ENCODE measurements at places on chromosomes 1 and 21.

DNA sequence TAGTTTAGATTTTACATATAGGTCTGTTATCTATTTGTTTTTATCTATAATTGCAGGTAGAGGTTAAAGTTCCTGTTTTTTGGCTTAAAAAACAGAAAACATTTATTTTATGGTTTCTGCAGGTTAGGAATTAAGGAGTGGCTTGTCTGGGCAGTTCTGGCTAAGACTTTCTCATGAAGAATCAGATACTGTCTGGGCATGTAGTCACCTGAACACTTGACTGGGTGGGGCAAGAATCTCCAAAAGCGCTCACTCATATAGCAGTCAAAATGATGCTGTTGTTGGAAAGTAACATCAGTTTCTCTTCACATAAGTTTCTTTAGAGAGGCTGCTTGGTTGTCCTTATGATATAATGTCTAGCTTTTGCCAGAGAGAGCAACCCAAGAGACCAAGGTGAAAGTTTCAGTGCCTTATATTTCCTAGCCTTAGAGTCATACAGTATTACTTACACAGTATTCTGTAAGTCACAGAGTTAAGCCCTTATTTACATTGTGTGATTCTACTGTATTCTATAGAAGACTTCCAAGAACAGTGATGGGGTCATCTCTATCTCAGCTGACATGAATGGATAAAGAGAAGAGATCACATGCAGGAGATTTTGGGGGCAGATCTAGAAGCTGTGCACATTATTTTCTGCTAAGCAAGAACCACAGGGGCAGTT lies 125.4 kb upstream of the GPR52 start:
- DNase-seq, result no peak

GRCh38 chr1:183139281-183139942 lies 46.7 kb upstream of the LAMC2 start:
- no peak for DNase-seq

DNA sequence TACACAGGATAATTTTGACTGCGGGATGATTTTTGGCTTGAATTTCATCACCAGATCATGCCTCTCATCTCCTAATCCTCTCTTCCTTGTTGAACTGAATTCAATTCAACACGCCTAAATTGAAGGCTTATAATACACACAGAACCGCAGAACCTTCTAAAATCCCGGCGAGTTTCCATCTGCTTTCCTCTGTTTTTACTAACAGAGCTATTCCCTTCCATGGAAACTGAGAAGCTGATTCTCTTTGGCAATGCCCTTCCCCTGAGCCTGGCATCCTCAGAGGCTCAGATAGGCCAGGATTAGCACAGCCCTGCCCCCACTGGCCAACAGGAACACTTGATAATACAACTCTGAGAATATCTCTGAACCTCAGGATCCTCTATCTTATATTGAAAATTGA lies 130.2 kb downstream of the CAPN8 start:
- no peak for DNase-seq

DNA sequence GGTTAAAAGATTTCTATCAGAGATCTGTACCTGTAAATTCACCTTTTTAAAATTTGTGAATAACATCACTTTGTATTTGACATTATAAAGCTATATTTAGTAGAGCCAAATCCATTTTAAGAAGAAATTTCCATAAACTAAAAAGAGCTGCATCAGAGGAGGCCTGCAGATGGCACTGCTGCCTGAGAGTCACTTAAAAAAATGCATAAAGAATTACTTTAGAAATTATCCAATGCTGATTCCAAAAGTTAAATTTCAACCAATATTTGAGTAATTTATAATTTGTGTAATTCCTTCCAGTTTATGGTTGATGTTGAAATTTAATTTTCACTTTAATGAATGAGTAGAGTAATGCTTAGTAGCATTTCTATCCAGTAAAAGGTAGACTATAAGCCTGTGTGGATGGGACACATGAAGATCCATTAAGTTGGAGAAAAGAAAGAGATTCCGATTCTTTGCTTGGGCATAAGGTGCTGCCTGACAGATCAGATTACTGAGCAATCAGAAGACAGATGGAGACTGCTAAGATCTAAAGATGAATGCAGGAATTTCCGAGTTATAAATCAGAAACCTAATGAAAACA lies 20.7 kb upstream of the RPE65 start:
- DNase-seq, result no peak

DNA sequence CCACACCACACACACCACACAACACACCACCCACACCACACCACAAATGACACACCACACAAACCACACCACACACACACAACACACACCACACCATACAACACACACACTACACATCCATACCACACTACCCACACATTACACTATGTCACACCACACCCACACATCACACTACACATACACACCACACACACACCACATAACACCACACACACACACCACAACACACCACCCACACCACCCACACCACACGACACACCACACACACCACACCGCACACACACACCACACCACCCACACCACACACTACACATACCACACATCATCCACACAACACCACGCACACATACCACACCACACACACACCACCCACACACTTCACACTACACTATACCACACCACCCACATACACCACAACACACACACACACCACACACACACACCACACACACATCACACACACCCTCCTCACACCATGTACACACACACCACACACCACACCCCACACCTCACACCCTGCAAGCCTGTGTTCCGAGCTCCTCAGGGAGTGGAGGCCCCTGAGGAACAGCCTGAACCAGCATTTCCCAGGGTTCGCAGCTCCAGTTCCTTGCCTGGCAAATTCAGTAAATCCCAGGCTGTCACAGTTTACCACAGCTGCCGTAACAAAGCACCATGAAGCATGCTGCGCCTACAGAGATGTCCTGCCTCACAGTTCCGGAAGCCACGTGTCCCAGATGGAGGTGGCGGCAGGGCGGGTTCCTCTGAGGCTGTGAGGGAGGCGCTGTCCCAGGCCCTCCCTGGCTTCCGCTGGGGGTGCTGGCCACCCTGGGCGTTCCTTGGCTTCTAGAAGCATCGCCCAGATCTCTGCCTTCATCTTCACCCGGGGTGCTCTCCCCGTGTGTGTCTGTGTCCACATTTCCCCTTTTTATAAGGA lies 69.8 kb upstream of the ATP5PO start:
- no peak for DNase-seq

- no peak for DNase-seq
Measured at GRCh38 chr1:224427346-224427745, 7.3 kb downstream of the WDR26 start.

GRCh38 chr1:212062832-212063438 lies 27.4 kb downstream of the DTL start:
- DNase-seq, result peak; percentile 24

- DNase-seq, result no peak
Measured at GRCh38 chr1:91124989-91125417, 103.2 kb upstream of the ZNF644 start.

DNA sequence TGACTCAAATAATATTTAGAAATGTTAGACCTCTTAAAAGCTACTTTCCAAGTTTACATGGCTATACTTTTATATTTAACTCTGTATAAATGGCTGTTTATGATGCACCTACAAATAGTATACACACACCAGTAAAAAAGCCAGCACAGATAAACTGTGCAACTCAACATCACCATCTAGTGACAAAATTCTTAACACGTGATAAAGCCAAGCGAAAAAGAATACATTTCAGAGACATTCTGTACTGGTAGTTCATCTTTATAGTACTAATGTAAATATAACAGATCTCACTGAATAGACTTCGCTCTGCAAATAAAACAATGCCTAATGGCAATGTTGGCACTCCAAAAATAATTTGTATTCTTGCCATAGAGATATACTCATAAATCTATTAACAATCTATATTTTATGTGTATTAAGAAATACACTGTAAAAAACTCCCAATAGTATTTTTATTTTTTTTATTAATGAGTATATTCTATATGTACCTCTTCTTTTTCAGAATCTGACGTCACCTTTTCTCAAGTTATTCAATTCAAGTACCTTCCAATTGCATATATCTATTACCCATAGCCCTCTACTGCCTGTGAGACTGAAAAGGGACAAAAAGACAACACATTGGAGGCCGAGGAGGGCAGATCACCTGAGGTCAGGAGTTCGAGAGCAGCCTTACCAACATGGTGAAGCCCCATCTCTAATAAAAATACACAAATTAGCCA lies 100.2 kb downstream of the DPYD start:
- no peak for DNase-seq

DNA sequence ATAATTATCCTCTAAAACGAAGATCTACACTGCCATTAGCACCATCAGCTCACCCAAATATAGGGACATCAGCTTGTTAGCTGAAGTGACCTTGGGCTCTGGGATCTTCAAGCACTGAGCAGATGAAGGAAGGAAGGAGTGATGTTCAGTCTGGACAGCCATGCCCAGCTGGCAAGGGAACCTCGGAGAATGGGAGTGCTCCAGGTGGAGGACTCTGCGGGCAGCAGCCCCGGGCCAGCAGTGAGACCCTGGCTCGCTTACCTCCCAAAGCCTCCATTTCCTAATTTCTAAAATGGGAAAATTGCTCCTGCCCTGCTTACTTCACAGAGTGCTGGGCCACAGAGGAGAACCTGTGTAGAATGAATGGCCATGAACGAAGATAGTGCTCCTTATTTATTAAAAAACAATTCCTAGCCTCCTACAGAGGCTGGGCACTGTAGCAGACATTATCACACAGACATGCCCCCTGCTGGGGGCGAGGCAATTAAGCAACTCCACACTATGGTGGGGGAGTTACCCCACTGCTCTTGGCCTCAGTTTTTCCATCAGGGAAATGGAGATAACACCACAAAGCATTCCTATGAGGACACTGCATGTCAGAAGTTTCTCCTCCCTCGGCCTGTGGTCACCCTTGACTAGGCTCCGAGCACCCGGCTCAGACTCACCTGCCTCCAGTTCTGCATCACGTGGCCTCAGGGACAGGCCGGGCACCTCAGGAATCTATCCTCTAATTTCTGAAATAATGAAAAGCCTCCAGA lies 117.6 kb downstream of the KCNN3 start:
- DNase-seq, result no peak

GRCh38 chr1:7930645-7931445 lies 9.8 kb downstream of the TNFRSF9 start:
- no peak for DNase-seq

DNA sequence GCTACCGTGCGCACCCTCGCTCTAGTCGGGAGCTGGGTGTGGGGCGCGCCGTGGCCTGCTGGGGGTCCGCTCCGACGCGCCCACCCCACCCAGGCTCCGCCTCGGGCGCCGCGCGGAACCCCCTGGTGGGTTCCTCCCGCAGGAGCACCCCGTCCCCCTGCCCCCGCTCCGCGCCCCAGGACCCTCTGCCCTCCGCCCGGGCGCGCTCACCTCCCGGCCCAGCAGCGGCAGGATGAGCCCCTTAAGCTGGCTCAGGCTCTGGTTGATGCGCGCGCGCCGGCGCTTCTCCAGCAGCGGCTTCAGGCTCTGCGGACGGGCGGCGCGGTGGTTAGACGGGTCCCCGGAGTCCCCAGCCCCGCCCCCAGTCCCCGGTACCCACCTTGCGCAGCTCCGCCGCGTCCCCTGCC lies 319 bp downstream of the HES2 start:
- DNase-seq, result no peak

- DNase-seq, result no peak
Measured at GRCh38 chr1:20626524-20626923, 6.7 kb upstream of the PINK1 start.

- no peak for DNase-seq
Measured at GRCh38 chr21:31335957-31336738, 7.9 kb downstream of the TIAM1 start.

GRCh38 chr1:238681021-238681420 lies 705.3 kb upstream of the CHRM3 start:
- DNase-seq, result no peak

GRCh38 chr1:39955547-39956539 lies 898 bp downstream of the MFSD2A start:
- DNase-seq, result peak; percentile 97

DNA sequence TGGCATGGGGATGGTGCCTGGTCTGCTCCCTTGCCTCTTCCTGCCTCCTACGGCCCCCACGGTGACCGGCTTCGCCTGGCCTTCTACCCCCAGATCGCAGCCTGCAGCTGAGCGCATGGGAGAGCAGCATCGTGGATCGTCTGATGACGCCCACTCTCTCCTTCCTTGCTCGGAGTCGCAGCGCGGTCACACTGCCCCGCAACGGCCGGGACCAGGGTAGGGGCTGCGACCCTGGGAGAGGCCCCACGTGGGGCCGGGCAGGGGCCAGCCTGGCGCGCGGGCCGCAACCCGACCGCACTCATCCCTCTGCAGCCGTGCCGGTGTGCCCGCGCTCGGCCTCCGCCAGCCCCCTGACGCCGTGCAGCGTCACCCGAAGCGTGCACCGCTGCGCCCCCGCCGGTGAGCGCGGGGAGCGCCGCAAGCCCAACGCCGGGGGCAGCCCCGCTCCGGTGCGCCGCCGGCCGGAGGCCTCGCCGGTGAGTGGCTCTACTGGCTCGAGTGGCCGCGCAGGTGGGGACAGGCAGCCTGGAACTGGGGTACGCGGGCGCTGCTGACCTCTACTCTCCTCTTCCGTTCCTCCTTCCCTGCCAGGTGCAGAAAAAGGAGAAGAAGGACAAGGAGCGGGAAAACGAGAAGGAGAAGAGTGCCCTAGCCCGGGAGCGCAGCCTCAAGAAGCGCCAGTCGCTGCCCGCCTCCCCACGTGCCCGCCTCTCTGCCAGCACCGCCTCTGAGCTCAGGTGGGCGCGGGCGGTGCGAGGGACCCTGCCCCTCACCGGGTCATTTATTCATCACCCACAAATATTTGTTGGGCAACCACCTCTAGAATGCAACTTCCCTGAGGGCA lies 20.4 kb downstream of the MAP7D1 start:
- DNase-seq, result no peak

DNA sequence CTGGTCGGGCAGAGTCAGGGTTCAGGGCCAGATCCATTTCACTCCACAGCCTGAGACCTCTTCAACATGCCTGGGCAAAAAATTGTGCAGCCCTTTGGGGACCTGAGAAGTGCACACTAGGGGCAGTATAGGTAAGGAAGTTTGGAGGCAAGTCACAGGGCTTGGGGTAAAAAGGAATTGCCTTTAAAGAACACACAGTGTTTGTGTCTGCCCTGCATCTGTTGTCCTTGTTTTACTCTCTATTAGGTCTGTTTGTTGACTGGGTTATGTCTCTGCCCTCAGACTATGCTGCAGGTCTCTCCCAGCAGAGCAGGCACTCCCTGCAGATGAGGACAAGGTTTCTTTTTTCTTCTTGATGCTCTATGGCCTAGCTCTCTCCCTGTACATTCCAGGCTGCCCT lies 22.0 kb downstream of the LDLRAD2 start:
- DNase-seq, result no peak
